ENCODE measurements at places on chromosomes 3 and 15. TPM values are rescaled to one million over a fixed set of nuclear protein-coding genes. Genes with fewer than 3 reads are reported as not detected.
A peak's percentile ranks its signal among the peaks of the same experiment; 100 is the strongest.

DNA sequence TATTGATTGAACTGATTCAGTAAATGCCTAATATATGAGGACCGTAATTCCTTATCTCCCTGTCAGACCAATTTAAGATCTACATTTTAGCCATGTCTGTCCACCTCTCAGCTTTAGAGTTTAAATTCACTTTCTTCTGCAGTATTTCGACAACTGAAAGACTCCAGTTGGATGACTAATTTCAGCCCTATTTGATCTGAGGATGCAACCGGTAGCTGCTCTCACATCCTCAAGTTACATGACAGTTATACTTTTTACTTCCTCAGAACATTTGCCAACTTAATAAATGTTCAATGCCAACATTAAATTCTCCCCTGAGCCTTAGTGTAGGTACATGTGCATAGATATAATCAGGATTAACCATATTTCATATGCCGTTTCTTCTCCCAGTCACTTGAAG is 2.5 kb upstream of the HHLA2 start:
- H3K36me3 ChIP-seq, result no peaks in the 10 kb centered on the region
- H3K4me3 ChIP-seq, result no peak overlapping the region
- no peak for DNase-seq
- no peak overlapping the region for H3K27ac ChIP-seq
- H3K4me1 ChIP-seq, result peaks cover 17% of the 10 kb centered on the region
- H3K27me3 ChIP-seq, result no peaks in the 10 kb centered on the region

GRCh38 chr15:48089702-48090101 is 31.1 kb upstream of the SLC24A5 start:
- DNase-seq, result no peak
- H3K27ac ChIP-seq, result no peak overlapping the region
- H3K4me1 ChIP-seq, result no peaks in the 10 kb centered on the region

DNA sequence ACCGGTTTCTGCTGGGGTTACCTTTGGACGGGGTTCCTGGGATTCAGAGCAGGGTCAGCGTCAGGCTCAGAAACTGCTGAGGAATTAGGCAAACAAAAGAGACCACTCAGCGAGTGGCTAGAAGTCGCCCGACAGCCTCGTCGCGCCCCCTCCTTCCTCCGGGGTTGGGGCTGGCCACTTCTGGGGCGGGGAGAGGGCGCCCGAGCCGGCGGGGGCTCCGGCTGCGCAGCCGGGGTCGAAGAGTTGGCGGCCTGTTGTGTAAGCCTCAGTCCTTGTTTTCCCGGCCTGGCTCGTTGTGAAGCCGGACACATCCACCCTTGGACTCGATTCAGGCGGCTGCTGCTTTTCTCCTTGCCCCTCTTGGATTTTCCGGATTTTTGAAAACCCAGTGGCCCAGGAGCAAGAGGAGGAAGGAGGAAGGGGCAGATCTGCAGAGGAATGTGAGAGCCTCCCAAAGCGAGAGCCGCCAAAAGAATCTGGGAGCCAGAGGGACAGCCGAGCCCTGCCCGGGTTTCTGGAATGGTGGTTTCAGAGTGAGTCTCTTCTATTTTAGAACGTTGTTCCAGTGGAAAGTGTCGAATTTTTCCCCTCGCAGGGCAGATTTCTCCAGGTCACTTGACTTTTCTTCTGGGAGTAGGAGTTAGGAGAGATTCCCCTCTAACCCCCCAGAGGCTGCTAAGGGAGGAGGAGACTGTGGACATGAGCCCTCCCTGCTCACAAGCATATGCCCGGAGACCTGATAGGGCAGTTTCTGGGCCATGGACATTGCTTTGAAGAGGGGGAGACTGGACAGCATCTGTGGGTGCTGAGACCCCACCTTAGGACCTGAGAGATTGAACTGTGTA is 666 bp downstream of the SNX33 start:
- peaks cover 11% of the 10 kb centered on the region for H3K36me3 ChIP-seq
- peak overlapping the region; percentile 83 for H3K4me3 ChIP-seq
- DNase-seq, result peak; percentile 48
- H3K27me3 ChIP-seq, result no peaks in the 10 kb centered on the region

GRCh38 chr3:28334552-28334951 is 14.0 kb upstream of the ZCWPW2 start:
- no peak for DNase-seq
- peaks cover 82% of the 10 kb centered on the region for H3K36me3 ChIP-seq
- H3K27ac ChIP-seq, result no peak overlapping the region
- peaks cover 5% of the 10 kb centered on the region for H3K4me1 ChIP-seq
- H3K4me3 ChIP-seq, result no peak overlapping the region
- no peaks in the 10 kb centered on the region for H3K27me3 ChIP-seq

DNA sequence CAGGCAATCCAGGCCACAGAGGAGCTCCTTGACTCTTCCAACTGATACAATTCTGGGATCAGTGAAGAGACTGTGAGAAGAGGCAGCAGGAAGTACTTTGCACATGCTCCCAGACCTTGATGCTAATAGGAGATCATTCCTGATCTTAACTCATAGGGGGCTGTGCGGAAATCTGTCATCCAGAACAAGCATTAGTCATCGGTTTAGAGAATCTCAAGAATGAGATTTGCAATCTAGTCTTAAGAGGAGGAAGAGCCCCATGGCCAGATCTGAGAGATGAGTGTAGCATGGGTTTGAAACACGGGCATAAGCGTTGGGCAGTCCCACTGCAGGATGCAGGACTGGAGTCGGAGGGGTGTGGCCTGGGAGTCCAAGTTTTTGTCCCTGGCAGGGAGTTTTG is 1081.1 kb downstream of the NAALADL2 start:
- no peaks in the 10 kb centered on the region for H3K4me1 ChIP-seq
- H3K27me3 ChIP-seq, result no peaks in the 10 kb centered on the region
- no peak for DNase-seq
- no peak overlapping the region for H3K27ac ChIP-seq
- no peaks in the 10 kb centered on the region for H3K36me3 ChIP-seq

DNA sequence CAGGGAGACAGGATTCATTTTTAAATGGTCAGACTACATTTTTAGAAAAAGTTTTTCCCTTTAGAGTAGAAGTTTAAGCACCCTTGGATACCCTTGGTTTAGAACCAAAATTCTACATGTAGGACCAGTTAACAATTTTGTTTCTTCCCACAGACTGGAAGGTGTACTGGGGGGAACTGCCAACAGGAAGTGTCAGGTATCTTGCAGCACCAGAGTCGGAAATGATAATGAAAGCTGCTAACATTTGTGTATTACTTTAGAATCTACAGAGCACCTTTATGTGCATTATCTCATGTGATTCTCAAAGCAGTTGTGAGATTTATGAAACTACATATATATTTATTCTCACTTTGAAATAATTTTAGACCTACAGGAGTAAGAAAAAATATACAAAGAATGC is 21.5 kb downstream of the SPRED1 start:
- H3K27ac ChIP-seq, result no peak overlapping the region
- peaks cover 12% of the 10 kb centered on the region for H3K4me1 ChIP-seq
- no peaks in the 10 kb centered on the region for H3K36me3 ChIP-seq
- no peak overlapping the region for H3K4me3 ChIP-seq

DNA sequence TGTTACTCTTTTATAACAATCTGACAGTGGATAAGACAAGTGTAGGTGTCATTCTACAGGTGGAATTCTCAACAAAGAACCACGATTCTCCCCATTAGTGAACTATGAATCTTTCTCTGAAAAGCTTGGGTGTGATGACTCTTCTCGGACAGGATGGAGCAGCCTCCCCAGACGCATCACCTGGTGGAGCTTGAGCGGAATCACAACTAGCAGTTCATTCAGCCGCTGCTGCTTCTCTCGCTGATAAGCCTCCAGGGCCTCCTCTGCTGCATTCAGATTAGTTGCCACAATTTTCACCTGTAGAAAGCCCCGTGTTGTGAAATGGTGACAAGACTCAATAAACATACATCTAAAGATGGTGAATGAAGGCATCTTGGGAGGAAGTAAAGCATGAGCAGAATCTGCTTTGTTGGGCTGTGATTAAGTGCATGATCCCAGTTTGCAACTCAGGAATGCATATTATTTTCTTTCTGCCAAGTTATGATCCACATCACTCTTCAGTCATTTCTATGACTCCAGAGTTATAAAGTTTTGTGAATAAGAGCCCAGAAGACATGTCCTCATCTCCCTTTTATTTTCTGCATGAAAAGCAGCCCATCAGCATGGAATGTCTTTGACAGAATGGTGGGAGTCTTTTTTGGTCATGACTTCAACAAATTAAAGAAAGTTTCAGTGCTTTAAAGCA is 93.6 kb downstream of the BOC start:
- H3K4me3 ChIP-seq, result no peak overlapping the region
- no peak for DNase-seq
- H3K36me3 ChIP-seq, result peaks cover 31% of the 10 kb centered on the region
- no peaks in the 10 kb centered on the region for H3K4me1 ChIP-seq
- H3K27me3 ChIP-seq, result no peaks in the 10 kb centered on the region

GRCh38 chr15:48144889-48145288 is 24.1 kb downstream of the SLC24A5 start:
- peaks cover 31% of the 10 kb centered on the region for H3K4me1 ChIP-seq
- H3K27me3 ChIP-seq, result no peaks in the 10 kb centered on the region
- H3K36me3 ChIP-seq, result no peaks in the 10 kb centered on the region

DNA sequence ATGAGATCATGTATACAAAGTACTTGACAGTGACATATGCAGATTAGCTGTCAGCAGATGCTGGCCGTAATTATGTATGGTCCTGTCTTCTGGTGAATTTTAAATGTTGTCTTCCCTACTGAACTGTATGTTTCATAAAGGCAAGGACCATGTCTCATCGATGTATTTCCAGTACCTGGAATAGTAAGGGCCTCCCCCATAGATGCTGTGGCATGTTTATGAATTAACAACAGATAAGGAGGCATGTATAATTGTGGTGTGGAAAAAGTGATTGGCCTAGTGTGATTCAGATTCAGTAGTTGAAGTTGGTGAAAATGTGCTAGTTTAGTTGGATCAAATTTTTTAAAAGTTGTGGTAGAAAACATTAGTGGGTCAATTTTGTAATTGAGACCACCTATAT is 202.7 kb upstream of the SLC2A2 start:
- no peaks in the 10 kb centered on the region for H3K36me3 ChIP-seq
- H3K27me3 ChIP-seq, result no peaks in the 10 kb centered on the region
- no peak overlapping the region for H3K4me3 ChIP-seq
- no peaks in the 10 kb centered on the region for H3K4me1 ChIP-seq
- no peak for DNase-seq

C3orf20 gene
- polyA plus RNA-seq, result not detected

LSMEM2 gene
- polyA plus RNA-seq, result 0.31 TPM

TRAT1 gene
- polyA plus RNA-seq, result 0.46 TPM

GOLGA8J gene
- polyA plus RNA-seq, result not detected

ATP8B4 gene
- polyA plus RNA-seq, result 0.95 TPM

FBXO40 gene
- polyA plus RNA-seq, result 0.06 TPM

C2CD4A gene
- 2.6 TPM for polyA plus RNA-seq

NKTR gene
- polyA plus RNA-seq, result 20.0 TPM

HCLS1 gene
- 24.6 TPM for polyA plus RNA-seq

SSUH2 gene
- polyA plus RNA-seq, result 6.3 TPM

TMEM212 gene
- not detected for polyA plus RNA-seq
